ENCODE measurements at places on chromosomes 3 and 15.
A peak's percentile ranks its signal among the peaks of the same experiment; 100 is the strongest.

GRCh38 chr3:52714335-52715302 is 8.7 kb downstream of the SPCS1 start:
- no peak for DNase-seq

- no peak for DNase-seq
These were observed 23.8 kb downstream of the MEX3B start for GRCh38 chr15:82021992-82022391.

DNA sequence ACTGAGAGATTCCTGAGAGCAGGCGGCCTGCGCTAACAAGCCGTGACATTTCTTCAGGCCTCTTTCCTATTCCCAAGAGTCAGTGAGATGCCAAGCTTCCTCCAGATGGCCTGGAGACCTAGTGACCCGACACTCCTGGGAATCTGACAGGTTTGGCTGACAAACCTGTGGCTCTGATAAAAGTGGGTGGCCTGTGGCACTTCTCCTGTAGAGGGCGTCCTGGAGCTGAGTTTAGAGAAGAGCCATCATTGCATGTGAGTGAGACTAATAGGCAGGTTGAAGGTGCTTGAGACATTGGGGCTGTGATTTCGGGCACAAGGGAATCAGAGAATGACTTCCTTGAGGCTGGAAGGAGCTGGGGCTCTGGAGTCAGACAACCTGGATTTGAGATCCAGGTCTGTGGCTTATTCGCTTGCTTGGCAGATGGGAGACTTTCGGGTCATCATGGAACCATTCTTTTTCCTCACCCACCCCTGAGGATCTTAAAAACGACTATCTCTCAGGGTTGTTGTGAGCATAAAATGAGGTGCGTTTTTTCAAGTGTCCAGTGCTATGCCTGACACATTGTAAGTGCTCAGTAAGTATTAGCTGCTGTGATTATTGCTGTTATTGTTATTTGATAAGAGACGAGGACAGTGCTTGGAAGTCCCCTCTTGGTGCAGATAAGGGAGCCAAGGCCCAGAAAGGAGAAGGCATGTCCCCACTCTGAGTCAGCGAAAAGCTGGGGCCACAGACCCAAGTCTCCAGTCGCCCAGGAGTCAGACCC is 77.2 kb downstream of the SCN10A start:
- DNase-seq: peak; percentile 72

DNA sequence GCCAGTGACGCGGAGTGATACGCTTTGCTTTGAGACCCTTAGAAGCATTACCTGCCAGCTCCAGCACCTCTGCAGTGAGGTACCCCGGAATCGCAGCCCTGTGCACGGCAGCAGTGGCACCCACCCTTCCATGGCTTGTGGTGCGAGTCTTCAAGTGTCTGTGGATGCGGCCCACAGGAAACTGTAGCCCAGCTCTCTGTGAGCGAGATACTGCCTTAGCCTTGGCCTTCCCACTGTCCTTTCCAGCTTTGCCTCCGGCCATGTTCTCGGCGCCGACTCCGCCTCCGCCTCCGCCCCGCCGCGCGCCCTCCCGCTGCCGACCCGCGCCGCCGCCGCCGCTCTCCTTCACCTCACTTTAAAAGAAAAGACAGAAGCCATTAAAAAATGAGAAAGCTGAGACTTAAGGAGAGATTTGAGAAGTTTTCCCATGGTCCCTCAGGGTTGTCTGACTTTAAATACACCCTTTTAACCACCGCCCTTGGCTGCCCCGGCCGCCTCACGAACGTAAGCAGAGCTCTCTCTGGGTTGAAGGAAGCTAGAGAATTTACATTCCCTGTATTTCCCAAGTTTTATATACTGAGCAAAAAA is 78.5 kb upstream of the FAM174B start:
- no peak for DNase-seq

GRCh38 chr3:58135712-58136543 is 74.8 kb downstream of the DNASE1L3 start:
- no peak for DNase-seq

DNA sequence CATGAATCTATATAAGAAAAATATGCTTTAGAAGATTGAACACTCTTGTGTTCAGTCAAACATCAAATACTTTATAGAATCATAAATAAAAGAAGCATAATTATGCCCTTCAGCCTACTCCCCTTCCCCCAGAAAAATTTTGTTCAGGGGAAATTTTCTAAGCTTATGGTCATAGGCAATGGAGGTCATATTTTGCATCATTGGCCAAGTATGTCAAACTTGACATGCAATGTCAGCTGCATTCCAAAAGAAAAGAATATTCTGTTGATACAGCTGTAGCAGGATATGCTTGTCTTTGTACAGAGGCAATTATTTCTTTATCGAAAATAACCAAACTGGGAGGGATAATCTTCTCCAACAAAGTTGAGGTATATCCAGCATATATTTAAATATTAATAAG is 328.2 kb downstream of the ZIC1 start:
- no peak for DNase-seq

DNA sequence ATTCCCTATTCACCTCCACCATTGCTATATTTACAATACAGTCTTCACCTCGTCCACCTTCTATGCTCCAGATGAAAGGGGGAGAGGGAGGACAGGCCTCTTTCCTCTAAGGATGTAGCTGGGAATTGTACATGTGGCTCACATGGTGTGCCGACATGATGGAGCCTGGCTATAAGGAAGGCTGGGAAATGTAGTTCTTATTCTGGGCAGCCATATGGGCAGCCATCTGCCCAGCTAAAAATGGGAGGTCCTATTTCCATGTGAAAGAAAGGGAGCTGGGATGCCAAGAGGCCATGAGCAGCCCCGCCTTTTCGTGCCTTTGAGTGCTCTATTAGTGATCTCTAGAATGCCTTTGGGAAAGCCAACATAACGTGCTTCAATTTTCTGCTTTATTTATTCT is 27.1 kb upstream of the MGLL start:
- DNase-seq: no peak

GRCh38 chr3:113895964-113896363 is 51.8 kb upstream of the ZDHHC23 start:
- DNase-seq: no peak

DNA sequence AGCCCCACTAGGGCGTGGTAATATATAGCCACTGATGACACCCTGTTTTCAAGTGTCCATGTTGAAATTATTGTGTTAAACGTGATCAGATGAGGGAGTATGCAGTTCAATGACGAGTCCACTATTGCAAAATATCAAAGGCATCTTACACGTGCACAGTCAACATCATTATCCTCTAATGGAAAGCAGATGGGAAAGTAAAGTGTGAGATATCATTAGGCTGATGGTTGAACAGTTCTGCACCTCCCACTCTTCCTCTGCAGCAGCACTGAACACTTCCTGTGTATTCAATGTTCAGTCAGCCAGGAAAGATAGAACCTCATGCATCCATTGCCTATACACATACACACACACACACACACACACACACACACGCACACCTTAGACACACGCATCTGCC is 431.8 kb upstream of the CCDC54 start:
- no peak for DNase-seq

- DNase-seq: peak; percentile 58
These were observed 7.4 kb upstream of the DLG1 start for GRCh38 chr3:197305854-197306253.

- DNase-seq: no peak
These were observed 150.3 kb downstream of the TNIK start for GRCh38 chr3:171309906-171310359.

GRCh38 chr15:48888836-48889235 is 10.9 kb downstream of the EID1 start:
- DNase-seq: no peak

- DNase-seq: peak; percentile 38
These were observed 48.5 kb downstream of the HACD2 start for GRCh38 chr3:123536153-123536895.

- DNase-seq: no peak
These were observed 568.9 kb upstream of the NR2F2 start for GRCh38 chr15:95761501-95762165.

GRCh38 chr3:134988666-134989065 is 193.6 kb downstream of the EPHB1 start:
- no peak for DNase-seq

DNA sequence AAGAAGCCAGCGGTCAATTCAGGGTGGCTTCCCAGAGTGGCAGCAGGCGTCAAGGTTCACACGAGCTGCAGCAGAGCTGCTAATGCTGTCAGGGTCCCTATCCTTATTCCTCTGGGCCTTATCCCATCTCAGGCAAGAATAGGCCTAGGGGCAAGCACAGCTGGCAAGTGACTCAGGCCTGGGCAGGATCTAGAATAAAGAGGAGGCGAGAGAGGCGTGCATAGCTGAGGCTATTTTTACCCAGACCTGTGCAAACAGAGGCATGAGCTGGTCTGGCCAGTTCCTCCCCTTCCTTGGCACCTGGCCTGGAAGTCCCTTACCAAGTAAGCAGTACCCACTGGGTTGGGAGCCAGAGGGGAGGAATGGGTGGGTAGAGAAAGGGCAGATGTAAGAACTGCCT is 12.2 kb upstream of the VIPR1 start:
- DNase-seq: peak; percentile 38

GRCh38 chr3:49674497-49674983 is 389 bp downstream of the APEH start:
- DNase-seq: no peak

GRCh38 chr3:134009345-134010000 is 20.3 kb downstream of the SLCO2A1 start:
- DNase-seq: no peak

- DNase-seq: no peak
These were observed 90.1 kb downstream of the PCSK6 start for GRCh38 chr15:101399431-101399830.

GRCh38 chr3:115469649-115470048 is 153.7 kb upstream of the GAP43 start:
- DNase-seq: no peak

- no peak for DNase-seq
These were observed 6.3 kb upstream of the CCDC54 start for GRCh38 chr3:107370907-107371306.

GRCh38 chr3:38332201-38332600 is 14.4 kb upstream of the XYLB start:
- DNase-seq: no peak

DNA sequence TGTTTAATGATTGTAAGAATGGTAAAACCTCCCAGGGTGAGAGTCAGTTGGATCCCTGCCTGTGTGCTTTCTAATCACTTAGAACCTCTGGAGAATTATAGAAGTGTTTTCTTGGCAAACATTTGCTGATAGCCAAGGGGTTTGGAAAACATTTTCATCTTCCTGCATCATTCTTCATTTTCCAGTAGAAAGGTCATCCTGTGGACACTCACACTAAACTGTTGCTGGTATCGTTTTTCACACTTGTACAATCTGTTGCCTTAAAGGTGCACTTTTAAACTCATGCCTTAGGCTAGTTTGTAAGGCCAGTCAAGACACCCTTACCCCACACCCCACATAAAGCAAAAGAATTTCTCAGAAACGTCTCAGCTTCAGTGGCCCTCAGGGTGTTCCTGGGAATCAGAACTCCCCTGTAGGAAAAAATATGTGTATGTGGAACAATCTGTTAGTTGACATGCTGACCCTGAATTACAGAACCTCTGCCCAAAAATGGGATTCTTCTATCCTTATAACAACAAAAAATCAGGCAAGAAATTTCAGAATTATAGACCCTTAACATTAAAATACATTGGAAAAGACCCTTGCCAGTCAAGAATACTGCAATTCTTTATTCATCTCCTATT is 5.8 kb upstream of the PLD1 start:
- no peak for DNase-seq

GRCh38 chr15:89184357-89184756 is 37.0 kb downstream of the RLBP1 start:
- DNase-seq: no peak

GRCh38 chr3:35635407-35635806 is 3.9 kb upstream of the ARPP21 start:
- DNase-seq: no peak

DNA sequence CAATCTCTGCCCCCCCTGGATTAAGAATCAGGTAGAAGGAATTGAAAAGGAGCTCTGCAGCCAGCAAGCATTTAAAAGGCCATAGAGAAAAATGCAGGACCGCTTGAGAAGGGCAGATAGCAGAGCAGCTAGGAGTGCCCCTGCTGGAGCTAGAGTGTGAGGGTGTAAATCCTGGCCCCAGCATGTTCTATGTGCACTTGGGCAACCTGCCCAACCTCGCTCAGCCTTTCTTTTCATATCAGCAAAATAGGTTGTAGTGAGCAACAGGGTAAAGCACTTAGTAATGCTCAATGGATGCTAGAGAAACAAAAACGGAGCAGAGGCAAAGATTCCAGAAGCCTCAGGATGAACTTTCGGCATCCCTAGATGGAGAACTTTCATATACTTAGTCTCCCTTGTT is 25.0 kb upstream of the THBS1 start:
- no peak for DNase-seq

DNA sequence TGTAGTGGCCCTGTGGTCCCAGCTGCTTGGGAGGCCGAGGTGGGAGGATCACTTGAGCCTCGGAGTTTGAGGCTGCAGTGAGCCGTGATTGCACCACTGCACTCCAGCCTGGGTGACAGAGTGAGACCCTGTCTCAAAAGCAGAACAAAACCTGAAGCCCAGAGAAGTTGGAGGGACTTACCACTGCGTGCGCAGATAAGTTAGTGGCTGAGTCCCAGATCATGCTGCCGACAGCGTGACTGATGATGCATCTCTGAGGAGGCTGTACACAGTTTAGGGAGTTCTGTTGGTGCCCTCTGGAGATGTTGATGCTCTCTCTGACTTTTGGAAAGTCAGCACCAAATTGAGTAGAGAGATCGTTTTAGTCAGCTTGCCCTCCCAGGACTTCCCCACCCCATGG is 15.8 kb upstream of the ABTB1 start:
- no peak for DNase-seq

GRCh38 chr3:125163739-125164601 is 48.6 kb downstream of the SLC12A8 start:
- peak; percentile 47 for DNase-seq

- DNase-seq: no peak
These were observed 57.9 kb downstream of the RORA start for GRCh38 chr15:61171209-61171608.

DNA sequence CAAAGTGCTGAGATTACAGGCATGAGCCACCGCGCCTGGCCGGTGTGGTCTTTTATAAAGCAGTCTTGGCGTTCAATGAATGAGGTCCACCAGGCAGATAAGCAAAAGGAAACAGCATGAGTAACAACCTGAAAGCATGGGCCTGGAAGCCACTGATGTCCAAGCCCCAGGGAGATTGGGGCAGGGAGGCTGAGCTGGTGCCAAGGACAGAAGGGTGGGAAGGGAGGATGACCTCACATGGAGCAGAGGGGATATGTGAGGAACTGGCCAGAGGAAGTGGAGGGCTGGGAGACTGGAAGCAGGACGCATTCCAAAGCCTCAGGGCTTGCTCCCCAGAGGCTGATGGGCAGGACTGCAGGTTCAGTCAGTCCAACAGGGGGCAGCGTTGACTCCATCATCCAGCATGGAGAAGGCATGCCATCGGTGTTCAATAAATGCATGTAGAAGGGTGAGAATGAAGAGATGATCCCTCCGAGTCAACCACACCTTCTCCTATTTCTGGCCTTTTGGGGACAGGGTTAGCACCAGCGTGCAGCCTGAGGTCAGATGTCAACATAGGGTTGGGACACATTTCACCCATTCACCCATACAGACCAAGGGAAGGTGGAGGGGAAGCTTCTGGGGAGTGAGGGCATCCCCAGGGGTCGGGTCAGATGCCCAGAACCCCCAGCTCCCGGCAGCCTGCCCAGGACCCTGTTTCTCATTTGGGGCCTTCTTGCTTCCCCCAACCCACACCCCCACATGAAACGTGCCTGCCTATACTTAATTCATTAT is 14.8 kb downstream of the MYL3 start:
- DNase-seq: no peak
